ENCODE measurements at places on chromosomes 4 and X. TPM values are rescaled to one million over a fixed set of nuclear protein-coding genes. Genes with fewer than 3 reads are reported as not detected.

GRCh38 chrX:49748211-49748956 is 52.6 kb upstream of the PAGE1 start:
- no peaks in the 10 kb centered on the region for H3K36me3 ChIP-seq
- H3K4me1 ChIP-seq: peaks cover 6% of the 10 kb centered on the region
- no peaks in the 10 kb centered on the region for H3K27me3 ChIP-seq
- no peak overlapping the region for H3K4me3 ChIP-seq

GRCh38 chr4:2101346-2102044 is 42.4 kb downstream of the NAT8L start:
- peaks cover 5% of the 10 kb centered on the region for H3K36me3 ChIP-seq
- no peak overlapping the region for H3K4me3 ChIP-seq
- H3K4me1 ChIP-seq: no peaks in the 10 kb centered on the region
- H3K27me3 ChIP-seq: peaks cover 18% of the 10 kb centered on the region
- DNase-seq: no peak
- no peak overlapping the region for H3K27ac ChIP-seq

DNA sequence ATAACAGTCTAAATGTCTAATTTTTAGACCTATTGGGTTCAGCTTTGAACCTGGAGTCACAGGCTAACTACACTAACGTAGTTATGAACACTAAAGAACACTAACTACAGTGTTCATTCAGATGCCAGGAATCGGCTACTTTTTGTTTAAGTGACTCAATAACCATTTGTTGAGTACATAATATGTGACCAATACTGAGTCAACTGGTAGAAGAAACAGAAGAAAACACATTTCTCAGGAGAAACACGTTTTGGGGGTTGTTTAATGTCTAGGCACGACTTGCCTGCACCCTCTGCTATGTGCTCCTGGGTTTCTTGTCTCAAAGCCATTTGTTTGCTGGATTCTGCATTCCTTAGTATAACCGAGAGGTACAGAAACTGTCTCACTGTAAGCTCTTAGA is 18.6 kb upstream of the CLNK start:
- no peak overlapping the region for H3K27ac ChIP-seq
- no peak overlapping the region for H3K4me3 ChIP-seq
- no peaks in the 10 kb centered on the region for H3K27me3 ChIP-seq
- H3K36me3 ChIP-seq: peaks cover 30% of the 10 kb centered on the region
- no peaks in the 10 kb centered on the region for H3K4me1 ChIP-seq
- no peak for DNase-seq

DNA sequence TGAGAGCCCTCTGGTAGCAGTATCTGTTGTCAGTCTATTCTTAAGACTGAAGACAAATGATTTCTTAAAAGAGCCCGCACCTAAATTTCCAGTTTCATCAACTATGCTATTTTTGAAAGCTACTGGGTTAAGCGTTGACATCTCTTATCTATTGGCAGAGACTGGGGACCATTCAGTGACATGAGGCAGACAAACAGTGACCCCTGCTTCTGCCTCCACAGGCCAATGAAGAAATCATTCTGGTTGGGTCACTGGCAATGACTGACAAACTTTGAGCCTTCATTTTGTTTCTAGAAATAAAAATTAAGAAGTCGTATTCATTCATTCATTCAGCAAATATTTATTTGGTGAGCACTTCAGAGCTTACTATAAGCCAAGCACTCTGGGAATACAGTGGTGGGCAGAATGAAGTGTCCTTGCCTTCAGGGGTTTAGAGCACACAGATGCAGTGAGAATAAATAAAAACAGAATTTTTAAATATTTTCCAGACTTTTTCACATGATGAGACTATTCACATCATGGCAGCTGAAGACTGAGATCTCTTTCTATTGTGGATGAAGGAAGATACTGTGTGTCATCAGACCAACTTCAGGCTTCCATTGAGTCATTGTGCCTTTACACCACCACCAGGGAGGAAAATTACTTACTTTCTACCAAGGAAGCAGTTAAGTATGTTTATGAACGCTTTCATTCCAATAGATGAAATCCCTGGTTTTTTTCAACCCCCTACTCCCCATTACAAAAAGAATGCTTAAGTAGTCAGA is 36.0 kb downstream of the SORBS2 start:
- H3K4me1 ChIP-seq: peaks cover 73% of the 10 kb centered on the region
- peak overlapping the region; percentile 95 for H3K27ac ChIP-seq
- H3K36me3 ChIP-seq: peaks cover 9% of the 10 kb centered on the region
- peak overlapping the region; percentile 75 for H3K4me3 ChIP-seq
- no peak for DNase-seq
- H3K27me3 ChIP-seq: no peaks in the 10 kb centered on the region

RAB9A gene
- 26.3 TPM for total RNA-seq

TLR7 gene
- total RNA-seq: not detected
